Pancreas (tissue), 10 donors: ENCODE measurements at places on chromosomes 16 and 17. TPM values are rescaled to one million over a fixed set of nuclear protein-coding genes. Genes with fewer than 3 reads are reported as not detected.

The SLC13A2 gene
- 0.42 TPM for total RNA-seq

The CD300H gene
- total RNA-seq, result not detected

DNA sequence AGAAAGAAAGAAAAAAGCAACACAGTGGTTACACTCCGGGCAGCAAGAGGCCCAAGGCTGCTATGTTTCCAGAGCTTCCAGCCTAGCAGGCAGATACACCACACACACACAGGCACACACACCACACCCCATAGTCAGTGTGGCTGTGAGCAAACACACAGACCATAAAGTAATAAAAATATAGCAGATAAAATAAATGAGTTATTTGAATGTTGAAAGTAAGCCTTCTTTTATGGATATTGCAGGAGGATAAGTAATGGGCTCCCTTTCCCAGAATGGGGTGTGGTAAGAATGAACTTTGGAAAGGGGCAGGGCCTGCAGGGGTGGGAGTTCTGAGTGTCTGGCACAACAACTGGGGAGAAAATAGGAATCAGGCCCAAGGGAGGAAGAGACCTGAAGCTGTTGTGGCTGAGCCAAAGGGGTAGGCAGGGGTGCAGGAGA, 4.8 kb upstream of the CDK5RAP3 start:
- no peak for DNase-seq

GRCh38 chr16:11127610-11128195, 128.3 kb downstream of the SOCS1 start:
- no peak for DNase-seq

DNA sequence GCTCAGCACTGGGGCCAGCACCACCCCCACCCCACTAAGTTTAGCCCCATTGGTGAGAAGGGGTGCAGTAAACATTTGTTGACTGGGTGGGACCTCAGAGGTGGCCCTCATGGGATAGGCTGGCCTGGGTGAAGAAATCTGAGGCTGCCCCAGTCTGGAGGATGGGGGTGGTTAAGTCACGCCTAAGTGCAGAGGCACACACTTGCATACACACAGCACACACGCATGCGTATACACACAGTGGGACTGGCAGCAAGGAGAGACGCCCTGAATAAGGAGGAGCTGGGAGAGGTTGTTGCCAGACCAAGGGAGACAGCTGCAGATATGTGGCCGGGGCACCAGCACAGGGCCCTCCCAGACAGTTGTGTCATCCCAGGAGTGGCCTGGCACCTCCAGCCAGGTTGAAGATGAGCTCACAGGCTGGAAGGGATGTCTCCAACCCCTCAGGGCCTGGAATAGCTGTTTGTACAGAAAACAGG, 3.0 kb upstream of the BCAR1 start:
- DNase-seq, result no peak

- DNase-seq, result no peak
Observed at GRCh38 chr16:86027373-86028126, 128.6 kb downstream of the IRF8 start.
